Spleen (tissue), 13 donors: ENCODE measurements at places on chromosomes 2 and 18. TPM values are rescaled to one million over a fixed set of nuclear protein-coding genes. Genes with fewer than 3 reads are reported as not detected.

The CYP26B1 gene
- 6.7 TPM for total RNA-seq

DNA sequence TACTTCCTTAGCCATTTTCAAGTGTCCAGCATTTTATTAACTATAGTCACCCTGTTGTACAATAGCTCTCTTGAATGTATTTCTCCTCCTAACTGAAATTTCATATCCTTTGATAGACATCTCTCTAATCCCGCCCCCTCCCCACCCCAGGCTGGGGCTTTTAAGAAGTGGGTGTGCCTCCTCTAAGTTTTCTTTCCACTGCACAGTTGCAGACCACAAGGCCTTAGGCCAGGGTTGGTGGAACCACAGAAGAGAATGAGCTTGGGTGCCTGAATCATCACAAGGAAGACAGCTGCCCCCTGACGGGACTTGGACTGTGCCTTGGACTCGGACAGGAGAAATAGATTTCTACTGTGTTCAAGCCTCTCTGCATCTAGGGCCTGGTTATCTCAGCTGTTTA, 193.4 kb downstream of the HAUS1 start:
- no peak for DNase-seq

DNA sequence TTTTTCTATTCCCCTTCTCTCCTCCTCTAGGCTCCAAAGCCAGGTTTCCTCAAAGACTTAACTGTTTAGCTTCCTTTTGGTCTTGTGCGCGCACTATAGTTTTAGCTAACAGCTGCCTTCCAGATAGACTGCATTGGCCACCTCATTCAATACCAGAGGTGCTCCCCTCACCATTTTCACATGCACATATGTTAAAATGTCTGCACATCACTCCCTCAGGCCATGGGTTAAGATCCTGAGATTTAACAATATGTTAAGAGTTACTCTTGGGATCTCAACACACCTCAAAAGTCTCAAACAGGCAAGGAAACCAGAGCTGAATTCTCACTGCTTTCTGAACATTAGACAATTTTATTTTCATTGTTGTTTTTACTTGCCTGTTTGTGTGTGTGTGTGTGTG, 80.8 kb upstream of the MAP3K20 start:
- DNase-seq, result no peak

DNA sequence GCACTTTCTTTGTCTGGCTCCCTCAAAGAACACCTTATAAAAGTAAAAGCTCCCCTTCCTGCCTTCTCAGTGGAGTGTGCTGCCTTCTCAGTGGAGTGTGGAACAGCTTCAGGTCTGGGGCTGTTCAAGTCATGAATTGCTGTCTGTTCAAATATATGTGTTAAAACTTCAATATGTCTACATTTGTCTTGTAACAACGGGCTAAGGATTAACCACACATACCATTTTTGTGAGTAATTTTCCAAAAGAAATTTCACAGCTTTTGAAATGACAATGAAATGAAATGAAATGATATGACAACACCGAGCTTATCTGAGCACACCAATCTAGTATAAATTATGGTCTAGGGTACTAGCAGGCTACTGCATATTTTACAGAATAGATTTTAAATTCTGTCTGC, 42.9 kb downstream of the CABYR start:
- DNase-seq, result no peak
